Fibroblast of skin of right biceps (primary cell): ENCODE measurements at places on chromosomes 6 and 20.
A peak's percentile ranks its signal among the peaks of the same experiment; 100 is the strongest.

DNA sequence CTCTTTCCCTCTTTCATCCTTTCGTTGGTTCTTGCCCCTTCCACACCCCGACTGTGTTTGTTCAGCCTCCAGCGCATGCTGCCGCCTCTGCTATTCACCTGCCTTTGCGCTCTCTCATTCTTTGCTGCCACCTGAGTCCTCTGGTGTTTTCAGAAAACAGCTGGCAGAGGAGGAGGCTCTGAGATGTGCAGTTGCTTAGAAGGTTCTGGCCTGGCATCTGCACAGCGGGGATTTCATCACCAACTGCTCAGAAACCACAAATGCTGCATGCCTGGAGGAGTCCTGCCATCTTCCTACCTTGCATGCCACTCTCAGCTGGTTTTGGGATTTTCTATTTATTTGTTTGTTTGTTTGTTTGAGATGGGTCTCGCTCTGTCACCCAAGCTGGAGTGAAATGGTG is 39.2 kb upstream of the CLDN20 start:
- DNase-seq, result no peak

- no peak for DNase-seq
Observed at GRCh38 chr6:108171291-108171917, 5.6 kb downstream of the NR2E1 start.

GRCh38 chr6:24140591-24140990 is 14.6 kb downstream of the NRSN1 start:
- no peak for DNase-seq

GRCh38 chr6:31009731-31010130 is 543 bp upstream of the MUC22 start:
- DNase-seq, result no peak

DNA sequence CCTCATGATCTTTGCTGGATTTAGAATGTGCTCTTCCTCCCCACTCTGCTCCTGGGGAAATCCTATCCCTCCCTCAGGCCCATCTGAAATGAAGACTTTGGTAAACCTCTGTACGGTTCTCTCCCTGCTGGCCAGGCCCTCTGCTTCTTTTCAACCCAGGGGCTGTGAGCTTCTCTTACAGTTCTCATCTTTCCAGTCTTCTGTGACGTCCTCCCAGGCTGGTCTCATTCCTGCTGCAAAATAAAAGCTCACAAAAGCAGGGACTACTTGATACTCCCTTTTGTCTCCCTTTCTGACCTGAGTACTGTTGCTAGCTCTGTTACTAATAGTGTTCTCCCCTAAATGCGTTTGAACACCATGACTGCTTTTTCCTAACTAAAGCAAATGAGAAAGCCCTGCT is 46.3 kb downstream of the UNC5CL start:
- no peak for DNase-seq

GRCh38 chr6:30206152-30206551 is 7.1 kb downstream of the TRIM26 start:
- peak; percentile 27 for DNase-seq

DNA sequence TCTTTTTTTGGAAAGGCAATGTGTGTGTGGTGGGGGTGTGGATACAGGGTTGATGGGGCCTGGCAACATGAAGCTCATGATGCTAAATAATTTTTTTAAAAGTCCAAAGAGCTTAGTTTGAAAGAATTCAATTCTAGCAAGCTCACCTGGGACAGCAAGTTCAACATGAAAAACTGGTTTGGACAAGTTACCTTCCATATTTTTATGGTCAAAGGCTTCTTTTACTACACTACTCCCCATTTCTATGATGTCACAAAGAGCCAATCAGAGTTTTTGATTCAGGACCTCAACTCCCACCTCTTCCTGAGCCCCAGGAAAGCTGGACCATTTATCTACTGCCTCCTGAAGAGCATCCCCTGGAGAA is 66.1 kb upstream of the CTNNBL1 start:
- DNase-seq, result no peak

DNA sequence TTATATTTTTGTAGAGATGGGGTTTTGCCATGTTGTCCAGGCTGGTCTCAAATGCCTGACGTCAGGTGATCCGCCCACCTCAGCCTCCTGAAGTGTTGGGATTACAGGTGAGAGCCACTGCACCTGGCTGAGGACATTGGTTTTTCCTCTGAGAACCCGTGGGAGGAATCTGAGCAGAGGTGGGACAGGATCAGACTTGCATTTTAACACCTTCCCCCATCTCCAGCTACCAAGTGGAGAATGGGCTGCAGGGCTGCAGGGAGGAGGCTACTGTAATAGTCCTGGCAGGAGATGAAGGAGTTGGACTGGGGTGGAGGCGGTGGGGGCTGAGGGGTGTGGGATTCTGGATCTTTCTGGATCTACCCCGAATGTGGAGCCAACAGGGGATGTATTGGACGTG is 24.5 kb downstream of the FAM110A start:
- DNase-seq, result no peak

DNA sequence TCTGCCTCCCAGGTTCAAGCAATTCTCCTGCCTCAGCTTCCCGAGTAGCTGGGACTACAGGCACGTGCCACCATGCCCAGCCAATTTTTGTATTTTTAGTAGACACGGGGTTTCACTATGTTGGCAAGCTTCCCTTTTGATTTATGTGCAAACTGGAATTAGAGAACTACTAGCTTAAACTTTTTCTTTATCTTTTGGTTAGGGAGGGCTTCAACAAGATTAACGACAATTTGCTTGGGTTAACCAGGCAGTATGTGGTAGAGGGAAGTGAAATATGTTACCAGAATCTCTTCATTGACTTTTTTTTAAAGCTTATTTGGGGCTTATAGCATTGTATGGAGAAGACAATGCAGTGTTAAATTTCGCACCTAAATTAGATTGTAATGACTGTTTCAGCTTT is 9.0 kb downstream of the MYO6 start:
- no peak for DNase-seq

DNA sequence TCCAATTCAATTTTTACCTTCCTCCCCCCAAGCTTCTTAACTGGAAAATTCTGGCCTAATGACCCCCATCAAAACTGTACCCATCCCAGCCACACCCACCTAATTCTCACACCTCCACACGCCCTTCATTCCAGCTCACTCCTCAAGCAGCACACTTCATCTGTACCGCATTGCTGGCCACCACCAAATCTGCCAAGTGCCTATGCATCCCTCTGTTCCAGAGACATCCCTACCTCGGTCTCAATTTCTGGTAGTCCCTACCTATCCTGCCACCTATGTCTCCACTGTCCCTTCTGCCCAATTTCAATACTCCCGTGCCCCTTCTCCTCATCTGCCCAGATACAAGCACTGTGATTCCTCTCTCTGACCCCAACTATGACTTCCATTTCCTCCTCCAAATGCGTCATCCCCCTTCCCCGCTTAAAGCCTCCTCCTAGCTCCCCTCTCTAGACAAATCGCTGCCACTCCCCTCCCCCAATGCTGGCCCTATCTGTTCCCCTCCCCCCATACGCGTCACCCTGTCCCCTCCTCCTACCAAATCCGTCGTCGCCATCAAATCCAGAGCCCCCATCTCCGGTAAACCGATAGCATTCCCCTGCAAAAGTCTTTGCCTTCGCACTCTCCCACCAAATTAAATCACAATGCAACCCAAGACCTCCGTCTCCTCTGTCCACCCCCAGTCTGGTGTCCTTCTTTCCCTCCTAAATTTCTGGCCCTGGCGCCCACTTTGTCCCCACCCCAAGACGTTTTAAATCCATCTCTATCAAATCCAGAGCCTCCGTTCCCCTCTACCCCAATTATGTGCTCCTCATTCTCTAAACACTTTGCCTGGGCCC is 1.2 kb downstream of the MTCH1 start:
- peak; percentile 88 for DNase-seq

DNA sequence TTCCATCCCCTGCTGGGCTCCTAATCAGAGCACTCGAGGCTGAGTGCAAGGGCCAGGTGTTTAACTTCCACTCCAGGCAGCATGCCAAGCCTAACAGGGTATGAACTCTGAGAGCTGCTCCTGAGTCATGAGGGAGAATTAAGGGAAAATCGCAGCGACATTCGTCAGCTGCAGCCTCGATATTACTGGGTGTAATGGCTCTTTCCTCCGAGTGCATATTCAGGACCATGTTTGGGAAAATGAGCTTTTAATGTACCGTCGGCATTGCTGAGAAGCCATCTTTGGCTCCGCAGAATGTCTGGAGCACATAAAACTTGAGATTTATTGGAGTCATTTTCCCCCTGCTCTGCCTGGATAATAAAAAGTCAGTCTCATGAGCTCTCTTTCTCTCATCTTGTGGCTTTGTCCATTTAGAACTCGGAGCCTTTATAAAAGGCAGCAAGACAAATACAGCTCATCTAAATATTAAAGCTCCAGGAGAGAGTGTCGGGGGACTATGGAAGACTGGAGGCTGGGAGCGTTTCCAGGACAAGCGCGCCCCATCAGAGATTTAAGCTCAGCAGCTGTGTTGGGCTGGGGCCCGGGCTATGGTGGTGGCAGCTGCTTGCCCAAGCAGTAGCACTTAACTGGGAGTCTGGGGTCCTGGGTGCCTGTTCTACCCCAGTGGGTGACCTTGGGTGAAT is 103.7 kb downstream of the TOX2 start:
- DNase-seq, result peak; percentile 97

GRCh38 chr6:52283111-52283510 is 1.4 kb downstream of the MCM3 start:
- DNase-seq, result no peak

DNA sequence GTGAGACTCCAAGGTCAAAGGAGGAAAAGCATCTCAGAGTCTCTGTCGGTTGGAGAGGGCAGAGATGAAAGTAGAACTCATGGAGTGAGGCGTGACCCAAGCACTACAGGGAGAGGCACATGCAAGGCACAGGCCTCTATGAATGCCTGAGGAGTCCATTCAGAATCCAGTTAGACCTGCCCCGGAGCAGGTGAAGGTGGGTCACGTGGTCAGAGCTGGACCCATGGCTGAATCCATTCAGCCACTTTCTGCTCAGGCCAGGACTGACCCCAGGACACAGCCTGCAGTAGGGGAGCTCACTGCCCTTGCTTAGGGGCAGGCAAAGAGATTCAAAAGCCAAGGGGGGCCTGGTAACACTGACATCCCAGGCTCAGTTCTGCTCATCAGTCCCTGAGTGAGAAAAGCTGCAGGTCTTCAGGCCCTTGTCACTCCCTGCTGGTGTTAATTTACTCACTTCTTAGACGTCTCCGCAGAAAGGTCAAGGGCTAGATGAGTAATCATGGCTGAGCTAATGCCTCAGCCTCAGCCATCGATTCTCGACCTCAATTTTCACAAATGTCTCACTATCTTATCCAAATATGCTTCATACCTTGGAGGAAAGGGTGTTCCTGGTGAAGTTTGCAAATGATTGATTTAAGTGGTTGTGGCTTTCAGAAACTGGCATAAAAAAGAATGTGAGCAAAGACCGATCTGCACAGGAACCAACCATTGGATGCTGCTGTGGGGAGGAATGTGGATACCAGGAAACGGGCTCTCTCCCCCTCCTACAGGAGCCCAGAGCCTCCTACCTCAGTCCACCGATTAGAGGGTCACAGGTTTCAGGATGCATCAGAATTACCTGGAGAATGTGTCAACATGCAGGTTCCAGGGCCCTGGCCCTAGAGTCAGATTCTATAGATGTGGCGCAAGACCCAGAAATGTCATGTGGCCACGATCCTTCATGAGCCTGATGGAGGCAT is 584.4 kb downstream of the PTPRT start:
- DNase-seq, result no peak

DNA sequence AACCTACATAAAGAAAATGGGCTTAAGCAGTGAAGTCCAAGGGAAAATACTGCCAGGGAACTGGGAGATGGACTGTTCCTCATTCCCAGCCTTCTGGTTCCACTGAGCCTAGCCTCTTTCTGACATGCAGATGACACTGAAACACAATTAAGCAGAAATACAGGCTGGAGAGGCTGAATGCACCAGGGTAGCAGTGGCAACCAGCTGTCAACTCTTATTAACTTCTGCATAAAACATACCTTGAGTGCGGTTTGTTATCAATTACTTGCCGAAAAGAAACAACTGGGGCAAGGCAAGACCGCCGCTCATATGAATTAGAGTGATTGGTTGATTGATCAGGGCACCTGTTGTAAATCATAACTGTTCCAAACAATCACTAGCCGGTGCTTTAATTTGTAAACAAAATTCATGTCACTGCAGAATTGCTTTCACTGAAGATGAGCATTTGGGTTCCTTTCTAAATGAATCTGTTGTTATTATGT is 16.3 kb downstream of the TFAP2B start:
- no peak for DNase-seq

DNA sequence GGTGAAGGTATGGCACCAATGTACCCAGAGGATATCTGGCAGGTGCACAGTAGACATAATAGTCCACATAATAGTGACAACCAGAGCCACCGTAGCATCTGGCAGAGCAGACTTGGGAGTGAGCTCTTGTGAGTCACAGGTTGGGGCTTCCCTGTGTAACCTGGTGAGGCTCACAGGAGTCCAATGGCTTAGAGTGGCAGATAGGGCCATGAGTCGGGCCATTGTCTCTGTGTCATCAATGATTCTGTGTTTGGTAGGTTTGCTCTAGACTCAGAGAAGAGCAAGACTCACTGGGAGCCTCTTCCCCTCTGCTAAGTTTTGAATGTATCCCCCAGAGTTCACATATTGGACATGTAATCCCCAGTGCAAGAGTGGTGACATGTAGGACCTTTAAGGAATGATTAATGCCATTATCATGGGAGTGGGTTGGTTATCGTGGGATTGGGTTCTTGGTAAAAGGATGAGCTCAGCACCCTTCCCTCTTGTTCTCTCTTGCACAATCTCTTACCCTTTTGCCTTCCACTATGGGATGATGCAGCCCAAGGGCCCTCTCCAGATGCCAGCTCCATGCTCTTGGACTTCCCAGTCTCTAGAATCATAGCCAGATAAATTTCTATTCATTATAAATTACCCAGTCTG is 22.6 kb upstream of the SIRPA start:
- DNase-seq, result no peak

DNA sequence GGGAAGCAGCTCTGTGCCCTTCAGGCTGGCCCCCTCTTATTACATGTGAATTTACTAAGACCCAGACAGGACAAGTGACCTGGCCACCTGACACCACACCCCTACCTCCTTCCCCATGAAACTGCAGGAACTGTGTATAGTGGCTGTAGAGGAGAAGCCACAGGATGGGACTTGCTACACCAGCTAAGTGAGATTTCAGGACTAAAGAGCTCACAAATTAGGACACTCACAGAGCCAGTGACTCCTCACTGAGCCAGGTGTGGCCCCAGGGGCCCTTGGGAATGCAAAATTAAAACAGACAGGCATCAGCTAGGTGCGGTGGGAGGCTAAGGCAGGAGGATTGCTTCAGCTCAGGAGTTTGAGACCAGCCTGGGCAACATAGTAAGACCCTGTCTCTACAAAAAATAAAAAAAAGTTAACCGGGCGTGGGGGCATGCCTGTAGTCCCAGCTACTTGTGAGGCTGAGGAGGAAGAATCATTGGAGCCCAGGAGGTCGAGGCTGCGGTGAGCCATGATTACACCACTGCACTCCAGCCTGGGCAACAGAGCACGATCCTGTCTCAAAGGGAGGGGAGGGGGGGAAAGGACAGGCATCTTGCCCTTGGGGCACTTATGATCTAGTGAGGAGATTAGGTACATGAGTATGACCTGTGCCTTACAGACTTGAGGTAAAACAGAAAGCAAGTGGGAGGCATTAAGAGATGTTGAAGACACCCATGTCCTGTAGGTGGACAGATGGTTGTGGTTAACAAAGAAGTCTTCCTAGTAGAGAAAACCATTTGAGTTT is 23.2 kb upstream of the SRF start:
- DNase-seq, result no peak

GRCh38 chr6:154638369-154638768 is 94.8 kb upstream of the SCAF8 start:
- peak; percentile 45 for DNase-seq

GRCh38 chr6:609905-610304 is 47.0 kb downstream of the HUS1B start:
- no peak for DNase-seq
